AG10803 (cell line): ENCODE measurements at places on chromosomes 3 and 15.

DNA sequence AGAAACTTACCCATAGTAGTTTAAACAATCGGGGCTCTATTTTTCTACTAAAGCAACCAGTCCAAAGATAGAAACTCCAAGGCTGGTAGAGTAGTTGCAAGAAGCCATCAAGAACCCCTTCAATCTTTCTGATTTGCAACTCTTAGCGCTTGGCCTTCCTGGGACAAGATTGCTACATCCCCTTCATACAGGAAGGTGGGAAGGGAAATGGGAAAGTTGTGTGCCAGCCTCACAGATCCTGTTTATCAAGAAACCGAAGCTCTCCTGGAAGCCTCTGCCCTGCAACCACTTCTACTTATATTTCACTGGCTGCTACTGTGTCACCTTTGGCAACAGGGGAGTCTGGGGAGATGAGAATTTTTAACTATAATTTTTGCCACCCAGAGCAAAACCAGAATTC lies 46.2 kb downstream of the OSBPL10 start:
- DNase-seq: no peak

DNA sequence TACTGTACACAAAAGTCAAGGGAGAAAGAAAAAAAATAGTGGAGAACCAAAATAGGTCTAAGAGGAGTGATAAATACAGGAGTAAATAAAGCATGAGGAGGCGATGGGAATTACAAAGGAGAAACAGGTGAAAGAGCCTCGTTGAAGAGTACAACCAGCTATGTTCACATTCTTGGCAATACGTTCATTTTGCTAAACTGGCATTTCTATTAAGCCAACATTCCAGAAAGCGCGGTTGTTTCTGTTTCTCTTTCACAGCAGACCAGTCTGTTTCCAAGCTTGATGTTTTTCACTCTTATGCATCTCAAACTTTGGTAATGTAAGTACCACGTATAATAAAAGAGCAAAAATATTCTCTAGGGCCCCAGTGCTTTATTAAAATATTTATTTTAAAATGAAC lies 74.5 kb downstream of the NSUN3 start:
- peak; percentile 5 for DNase-seq

DNA sequence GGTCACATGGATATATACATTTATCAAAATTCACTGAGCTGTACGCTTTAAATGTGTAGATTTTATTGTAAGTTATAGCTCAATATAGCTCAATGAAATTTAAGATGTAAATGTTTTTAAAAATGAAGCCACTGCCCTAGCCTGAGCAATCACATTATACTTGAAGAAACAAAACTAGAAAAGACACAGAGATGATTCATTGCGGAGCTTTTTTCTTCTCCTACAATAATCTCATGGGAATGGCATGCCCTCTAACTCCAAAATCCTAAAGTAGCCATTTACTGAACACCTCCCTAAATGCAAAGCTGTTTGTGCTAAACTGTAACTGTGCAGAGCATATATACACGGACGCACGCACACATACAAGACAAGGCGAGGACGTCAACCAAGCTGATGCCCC lies 84.2 kb downstream of the MYO9A start:
- peak; percentile 16 for DNase-seq

GRCh38 chr3:59809710-59810444 lies 760.1 kb upstream of the CFAP20DC start:
- peak; percentile 39 for DNase-seq

DNA sequence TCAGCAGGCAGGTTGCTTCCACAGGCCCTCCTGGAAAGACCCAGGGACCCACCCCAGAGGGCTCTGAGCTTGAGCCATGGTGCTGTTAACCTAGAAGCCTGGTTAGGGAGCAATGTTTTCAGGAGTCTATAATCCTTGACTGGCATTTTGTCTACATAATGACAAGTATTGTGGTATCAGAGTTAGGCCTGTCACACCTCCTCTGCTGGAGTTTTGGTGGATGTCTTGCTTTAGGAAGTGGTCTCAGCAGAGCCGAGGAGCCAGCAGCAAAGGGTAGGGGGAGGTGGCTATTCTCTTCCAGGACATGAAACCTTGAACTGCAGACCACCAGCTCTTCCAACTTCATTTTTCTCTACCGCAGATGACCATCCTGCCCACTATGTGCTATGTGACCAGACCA lies 76.1 kb downstream of the CLSTN2 start:
- no peak for DNase-seq

DNA sequence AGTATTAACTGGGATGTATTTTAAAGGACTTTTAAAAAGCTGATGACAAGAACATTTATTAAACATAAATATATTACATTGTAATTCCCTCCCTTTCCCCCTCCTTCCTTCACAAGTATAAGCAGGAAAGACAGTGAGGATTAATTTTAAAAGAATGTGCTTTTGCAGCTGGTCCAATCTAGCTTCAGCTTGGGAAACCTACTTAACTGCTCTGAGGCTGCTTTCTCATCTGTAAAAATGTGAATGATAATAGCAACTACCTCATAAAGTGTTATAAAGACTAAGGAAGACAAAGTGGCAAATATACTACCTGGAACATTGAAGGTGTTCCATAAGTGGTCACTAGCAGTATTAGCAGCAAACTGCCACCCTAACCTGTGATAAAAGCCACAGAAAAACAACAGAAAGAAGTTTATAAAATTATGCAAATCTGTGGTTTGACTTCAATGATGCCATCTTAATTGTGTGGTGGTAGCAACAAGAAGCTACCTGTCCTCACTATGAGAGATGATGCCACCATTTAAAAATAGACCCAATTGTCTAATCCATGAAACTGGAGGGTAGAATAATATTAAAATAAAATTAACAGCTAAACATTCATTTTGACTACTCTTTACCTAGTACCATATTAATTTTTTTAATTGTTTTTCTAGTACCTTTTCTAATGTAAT lies 20.0 kb downstream of the DHX36 start:
- DNase-seq: peak; percentile 51

DNA sequence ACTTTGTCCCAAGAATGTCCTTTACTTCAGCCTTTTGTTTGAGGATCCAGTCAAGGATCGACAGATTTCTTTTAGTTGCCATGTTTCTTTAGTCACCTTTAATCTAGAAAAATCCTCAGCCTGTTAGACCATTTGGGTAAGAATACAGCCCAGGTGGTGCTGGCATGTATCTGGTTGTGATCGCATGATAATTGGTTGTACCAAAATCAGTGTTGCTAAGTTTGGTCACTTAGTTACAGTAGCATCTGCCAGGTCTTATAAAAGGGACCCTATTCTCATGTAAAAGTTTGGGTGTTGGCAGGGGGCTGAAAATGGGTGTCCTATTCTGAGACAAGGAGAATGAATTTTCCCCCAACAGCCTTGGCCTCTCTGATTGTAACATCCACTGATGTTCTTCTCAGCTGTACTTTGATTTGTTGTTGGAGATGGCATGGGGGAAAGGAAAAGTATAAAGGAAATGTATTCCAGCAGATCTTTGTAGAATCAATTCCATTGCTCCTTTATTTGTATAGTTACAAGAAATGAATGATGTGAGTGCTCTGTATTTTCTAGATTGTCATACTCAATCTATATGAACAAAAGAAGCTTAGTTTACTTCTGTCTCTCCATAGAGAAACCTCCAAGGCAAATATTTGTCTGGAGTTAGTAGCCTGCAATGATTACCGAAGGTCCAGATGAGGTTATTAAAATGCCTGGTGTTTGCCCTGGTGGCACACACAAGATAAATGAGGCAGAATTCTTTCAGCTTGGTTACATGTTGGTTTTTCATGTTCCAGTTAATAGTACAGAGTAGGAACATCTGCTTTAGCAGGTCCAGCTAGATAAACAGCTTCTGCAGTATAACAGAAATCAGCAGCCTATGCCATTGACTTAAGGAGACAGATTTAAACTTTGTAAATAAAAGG lies 65.7 kb downstream of the CMTM8 start:
- no peak for DNase-seq

- DNase-seq: no peak
These were observed 55.2 kb downstream of the MCTP2 start for GRCh38 chr15:94286583-94286982.

GRCh38 chr3:128994581-128995546 lies 988 bp upstream of the CFAP92 start:
- DNase-seq: no peak

DNA sequence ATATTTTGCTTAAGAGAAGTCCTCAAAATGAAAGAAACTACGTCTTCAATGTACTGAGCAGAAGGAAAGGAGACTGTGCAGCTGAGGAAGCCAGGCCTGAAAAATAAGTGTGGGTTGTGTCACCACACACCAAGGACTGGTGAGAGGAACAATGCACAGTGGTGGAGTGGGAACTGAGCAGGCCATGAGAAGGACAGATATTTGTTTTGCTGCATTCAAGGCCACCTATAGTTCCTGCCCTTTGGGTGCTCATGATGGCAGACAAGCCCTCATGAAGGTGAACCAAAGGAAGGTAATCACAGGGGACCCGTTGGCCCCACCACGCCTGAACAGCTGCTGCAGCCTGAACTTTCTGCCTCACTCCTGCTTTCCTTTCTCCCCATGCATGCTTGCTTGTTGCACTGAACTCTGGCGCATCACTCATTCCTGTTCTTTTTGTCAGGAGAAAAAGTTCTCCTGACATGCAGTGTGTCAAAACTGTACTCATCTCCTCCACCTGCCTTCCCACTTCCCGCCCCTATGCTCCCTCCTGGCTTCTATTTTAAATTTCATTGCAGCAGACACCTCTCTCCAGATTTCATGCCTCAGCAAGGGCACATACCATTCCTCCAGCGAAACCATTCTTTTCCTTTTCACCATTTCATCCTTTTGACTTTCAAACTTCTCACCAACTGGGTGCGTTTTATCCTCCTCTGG lies 2.2 kb upstream of the RNF7 start:
- no peak for DNase-seq

DNA sequence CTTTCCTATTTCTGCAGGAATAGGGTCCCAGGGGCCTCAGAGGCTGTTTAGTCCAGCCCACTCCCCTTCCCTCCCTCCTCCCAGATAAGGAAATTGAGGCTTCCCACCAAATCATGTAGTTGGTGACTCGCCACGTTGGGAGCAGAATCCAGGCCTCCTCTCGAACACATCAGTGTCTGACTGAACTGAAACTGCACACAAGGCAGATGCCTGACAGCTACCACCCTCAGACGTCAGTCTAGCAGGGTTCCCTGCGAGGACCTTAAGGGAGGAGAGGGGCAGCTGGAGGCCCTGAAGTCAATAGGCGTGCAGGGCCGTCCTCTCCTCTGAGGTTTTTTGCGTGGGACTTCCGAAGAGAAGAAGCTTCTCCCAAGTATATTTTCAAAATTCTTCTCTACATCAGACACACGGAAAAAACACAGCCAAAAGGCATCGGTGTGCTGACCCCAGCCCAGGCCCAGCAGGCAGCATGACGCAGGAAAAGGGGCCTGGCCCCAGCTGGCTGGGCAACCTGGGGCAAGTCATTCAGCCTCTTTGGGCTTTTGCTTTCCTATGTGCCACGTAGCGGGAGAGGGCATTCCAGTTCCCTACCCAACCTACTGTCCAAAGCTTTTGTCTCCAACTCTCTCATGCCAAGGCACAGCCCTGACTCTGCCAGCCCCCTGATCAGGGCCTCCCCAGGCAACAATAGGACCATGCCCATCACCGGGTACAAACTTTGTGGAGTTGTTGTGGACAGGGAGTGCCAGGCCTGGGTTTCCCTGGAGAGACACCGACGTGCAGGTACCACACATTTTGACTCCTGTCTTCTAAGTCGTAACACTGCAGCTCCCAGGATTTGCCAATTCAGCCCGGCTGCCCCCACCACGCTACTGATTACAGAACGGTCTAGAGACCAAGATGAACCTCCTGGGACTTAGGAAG lies 283.1 kb downstream of the XXYLT1 start:
- no peak for DNase-seq

DNA sequence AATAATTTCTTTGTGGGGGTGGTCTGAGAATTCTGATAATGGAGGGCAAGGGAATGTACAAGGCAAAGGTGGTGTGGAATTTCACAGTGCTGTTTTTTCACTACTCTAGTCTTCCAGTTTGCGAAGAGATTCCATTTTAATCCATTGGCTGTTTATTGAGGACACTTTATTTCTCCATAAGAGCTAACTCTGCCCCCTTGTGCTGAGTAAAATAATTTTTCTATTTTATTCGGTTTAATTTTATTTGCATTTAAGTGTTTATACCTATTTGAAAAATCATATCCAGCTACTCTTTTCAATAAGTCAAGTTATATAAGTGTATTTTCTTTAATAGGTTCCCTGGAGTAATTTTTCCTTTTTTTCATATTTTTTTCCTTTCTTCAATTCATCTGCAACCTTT lies 840.1 kb downstream of the TUSC7 start:
- no peak for DNase-seq

DNA sequence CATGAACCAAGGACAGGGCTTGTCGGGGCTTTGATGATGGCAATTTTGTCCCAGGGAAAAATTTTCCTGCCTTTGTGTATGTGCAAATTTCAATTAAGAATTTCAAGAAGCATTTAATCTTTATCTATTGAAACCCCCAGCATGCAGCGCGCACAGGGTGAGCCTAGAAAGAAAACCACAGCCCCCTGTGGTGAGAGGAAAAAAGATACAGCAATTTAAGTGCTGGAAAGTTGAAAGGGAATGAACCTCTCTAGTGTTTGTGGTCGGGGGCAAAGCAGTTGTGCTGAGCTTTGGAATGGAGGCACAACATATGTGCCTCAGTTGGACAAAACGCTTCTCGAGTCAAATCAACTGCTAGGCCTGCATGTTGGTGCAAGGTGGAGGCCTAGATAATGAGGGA lies 111.8 kb upstream of the C15orf61 start:
- DNase-seq: no peak

- no peak for DNase-seq
These were observed 143.0 kb upstream of the SOX2 start for GRCh38 chr3:181568693-181569092.
